ENCODE measurements at places on chromosomes 2 and 18.

DNA sequence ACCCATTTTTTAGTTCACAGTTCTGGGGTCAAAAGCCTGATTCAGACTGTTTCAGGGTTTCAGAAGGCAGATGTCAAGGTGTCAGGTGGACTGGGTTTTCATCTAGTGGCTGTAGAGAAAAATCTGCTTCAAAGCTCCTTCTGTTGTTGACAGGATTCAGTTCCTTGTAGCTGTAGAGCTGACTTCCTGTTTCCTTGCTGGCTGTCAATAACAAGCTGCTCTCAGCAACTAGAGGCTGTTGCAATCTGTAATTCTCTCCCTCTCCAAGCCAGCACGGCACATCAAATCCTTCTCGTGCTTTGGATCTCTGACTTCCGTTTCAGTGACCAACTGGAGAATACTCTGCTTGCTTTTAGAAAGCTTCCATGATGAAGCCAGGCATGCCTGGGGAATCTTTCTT is 179.4 kb downstream of the DOK6 start:
- DNase-seq: peak; percentile 28

DNA sequence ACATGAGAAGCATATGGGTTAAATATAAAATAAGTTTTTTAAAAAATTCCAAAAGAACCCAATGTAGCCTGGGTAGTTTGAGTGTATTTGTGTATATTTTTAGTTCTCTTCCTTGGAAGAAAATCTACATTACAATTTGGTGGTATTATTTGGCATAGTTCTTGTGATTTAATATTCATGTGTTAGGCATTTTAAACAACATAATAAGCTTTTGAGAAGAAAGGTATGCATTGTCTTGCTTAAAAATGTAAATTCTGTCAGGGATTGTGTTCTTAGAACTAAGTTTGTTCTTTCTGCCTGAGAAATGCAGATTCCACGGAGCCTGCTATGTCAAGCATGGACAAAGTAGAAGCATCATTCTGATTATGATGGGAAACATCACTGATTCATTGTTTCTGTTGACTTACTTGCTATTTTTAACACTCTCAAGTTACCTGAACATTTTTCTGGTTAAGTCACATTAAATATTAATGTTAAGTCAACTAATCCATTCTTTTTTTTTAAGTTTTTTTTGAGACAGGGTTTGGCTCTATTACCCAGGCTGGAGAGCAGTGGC is 49.4 kb downstream of the TNFRSF11A start:
- no peak for DNase-seq

DNA sequence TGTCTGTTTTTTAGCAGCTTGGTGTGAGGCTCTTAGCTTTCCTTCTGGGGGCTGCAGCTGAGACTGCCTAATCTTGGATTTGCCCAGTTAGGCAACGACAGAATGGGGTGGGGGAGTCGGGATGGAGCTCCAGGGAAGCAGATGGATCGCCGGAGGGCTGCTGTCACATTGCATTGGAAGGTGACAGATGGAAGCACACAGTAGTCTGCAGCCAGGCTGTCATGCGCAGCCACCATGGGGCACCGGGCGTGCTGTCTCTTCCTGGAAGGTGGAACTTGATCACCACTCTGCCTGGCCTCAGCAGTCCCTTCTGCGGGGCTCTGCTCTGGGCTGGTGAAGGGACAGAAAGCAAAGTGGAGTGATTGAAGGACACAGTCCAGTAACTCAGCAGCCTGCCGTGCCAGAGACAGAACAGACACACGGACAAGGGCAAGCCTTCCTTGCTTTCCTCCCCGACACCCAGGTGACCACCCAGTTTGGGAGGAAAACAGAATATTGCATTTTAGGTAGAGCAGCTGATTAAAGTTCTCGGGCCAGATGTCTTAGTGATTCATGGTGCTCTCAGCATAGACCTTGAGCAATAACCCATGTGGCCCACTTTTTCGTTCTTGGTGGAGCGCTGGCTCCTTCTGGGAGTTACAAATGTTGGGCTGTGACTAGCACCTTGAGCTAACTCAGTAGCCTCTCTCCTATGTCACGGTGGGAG is 40.9 kb downstream of the RNF144A start:
- no peak for DNase-seq

- DNase-seq: peak; percentile 22
These were observed 604.2 kb downstream of the XIRP2 start for GRCh38 chr2:167492486-167492885.

DNA sequence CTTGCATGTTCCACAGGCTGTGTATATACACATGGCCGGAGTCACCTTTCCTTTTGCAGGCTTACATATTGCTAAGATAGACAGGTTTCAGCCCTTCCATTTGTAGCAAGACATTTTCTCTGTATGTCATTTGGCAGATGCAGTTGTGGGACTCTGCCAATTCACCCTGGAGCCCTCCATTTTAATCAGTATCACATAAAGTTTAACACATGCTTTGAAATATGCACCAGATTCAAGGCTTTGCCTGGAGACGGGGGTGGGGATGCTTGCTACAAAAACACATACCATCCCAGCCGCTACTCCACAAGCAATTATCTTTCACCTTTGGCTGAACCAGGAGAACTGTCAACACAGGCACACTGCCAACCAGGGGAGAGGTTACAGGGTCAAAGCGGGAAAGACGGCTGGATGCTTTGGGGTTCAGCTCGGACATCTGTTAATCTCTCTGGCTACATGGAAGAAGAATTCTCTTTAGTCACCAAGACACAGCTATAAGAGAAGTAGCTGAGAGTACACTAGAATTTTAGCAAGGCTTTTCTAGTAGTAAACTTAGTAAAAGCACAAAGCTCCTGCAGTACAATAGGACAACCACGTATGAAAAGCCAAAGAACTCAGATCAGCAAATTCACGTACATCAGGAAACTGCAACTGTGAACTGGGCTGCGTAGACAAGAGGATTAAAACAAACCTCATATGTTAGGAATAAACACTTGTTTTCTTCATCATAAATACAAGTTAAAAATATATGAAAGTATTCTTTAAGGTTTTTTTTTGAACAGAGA is 130.9 kb downstream of the EXOC6B start:
- DNase-seq: peak; percentile 67

GRCh38 chr2:173966274-173967098 is 1.3 kb upstream of the SP3 start:
- no peak for DNase-seq

DNA sequence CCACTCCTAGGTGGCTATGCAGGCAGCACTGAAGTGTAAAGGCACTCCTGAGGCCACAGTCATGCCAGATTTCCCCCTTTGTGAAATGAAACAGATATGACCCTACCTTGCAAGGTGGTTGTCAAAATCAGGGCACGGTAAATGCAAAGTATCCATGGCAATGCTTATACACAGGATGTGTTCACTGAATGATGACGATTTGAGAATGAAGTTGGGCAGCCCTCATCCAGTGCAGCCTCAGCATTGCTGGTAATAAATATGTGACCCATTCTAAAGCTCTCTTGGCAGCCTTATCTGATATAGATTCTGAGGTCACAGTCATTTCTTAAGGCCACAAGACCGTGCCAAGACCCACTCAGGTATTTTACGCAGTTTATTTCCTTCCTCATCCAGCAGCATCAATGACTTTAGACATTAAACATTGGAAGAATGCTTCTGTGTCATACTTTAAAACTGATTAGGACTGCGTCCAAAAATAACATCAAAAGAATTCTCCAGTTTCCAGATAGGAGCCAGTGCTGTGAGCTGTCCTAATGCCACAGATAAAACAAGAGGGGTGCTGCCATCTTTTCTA is 125.5 kb upstream of the SERTAD2 start:
- peak; percentile 90 for DNase-seq

All from IMR-90 (cell line).